ENCODE measurements at places on chromosomes 7 and 10. TPM values are rescaled to one million over a fixed set of nuclear protein-coding genes. Genes with fewer than 3 reads are reported as not detected.

Gene PLA2G12B
- total RNA-seq: not detected

Gene NME8
- total RNA-seq: 1.5 TPM

Gene GNA12
- total RNA-seq: 36.2 TPM

Gene MSS51
- total RNA-seq: 2.4 TPM
